Cardiac fibroblast (primary cell): ENCODE measurements at places on chromosomes 4 and X.
A peak's percentile ranks its signal among the peaks of the same experiment; 100 is the strongest.

DNA sequence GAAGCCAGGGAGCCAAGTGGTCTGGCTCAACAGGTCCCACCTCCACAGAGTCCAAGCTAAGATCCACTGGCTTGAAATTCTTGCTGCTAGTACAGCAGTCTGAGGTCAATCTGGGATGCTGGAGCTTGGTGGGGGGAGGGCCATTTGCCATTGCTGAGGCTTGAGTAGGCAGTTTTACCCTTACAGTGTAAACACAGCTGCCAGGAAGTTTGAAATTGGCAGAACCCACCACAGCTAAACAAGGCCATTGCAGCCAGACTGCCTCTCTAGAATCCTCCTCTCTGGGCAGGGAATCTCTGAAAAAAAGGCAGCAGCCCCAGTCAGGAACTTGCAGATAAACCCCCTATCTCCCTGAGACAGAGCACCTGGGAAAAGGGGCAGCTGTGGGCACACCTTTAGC, 84.9 kb downstream of the EDA2R start:
- DNase-seq, result no peak

- DNase-seq, result no peak
Measured at GRCh38 chrX:34839451-34839850, 103.1 kb upstream of the FAM47B start.

DNA sequence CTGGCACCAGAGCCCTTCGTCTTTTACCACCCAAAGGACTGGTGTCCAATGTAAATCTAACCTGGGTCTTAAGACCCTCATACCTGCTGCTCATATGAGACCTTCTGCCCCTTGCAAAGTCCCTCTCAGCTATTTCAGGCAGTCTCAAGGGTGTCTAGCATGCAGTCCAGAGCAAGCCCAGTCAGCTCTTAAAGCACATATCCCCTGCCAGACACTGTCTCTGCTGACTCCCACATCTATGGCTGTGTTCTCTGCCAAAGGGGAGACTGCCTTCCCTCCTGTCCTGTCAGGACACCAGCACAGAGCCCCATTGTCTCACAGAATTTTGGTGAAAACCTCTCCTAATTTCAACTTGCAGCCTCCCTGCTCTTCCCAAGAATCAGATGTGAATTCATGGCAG, 118.5 kb downstream of the PARM1 start:
- no peak for DNase-seq

DNA sequence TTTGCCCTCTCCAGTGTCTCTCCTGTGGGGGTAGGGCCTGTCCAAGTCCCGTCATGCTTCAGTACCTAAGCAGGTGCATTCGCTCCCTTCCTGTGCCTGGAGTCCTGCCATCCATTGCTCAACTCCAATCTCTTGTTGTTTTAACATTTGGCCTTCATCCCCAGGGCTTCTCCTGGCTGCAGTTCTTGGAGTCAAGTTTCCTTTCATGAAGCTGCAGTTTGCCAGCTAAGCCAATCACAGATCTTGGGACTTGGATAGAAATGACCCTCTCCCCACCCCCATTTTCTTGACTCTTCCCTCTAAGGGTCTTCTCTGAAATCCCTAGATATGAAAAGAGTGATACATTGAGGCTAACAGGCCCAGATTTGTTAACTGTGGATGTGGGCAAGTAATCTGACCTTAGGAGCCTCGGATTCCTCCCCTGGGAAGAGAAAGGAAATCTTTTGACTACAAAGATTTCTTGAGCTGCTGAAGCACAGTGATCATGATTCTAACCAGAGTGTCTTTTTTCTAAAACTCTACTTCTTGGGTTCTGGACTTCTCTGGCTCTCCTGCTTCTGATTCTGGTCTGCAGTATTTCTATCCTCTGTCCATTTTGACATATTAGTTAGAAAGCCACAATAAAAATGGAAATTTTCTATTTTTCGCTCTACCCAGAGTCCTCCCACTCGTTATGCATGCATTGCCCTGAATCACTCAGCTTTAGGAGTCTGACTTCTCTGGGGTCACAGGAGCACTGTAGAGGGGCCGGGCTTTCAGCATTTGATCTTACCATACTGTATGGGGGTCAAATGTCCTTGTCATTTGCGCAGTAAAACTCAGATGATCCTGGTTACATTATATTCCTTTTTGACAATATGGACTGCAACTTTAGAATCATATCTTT, 61.0 kb downstream of the CHRNA9 start:
- DNase-seq, result peak; percentile 75

DNA sequence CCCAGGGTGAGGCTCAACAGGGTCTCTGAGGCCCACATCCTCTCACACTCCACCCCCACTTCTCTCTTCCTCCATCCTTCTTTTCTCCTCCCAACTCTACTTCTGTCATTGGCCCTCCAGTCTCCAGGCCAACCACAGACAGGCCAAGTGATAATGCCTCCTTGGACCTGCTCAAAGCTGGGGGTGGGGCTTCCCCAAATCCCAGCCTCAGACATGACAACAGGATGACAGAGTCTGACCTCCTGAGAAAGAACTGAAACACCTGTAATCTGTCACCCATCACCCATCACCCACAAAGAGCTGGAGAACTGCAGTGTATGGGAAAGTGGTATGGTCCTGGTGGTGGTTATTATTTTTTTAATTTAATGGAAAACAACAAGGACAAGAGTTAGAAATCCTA, 72.6 kb downstream of the SH3KBP1 start:
- no peak for DNase-seq
